Renal cortex interstitium (tissue), 15 donors: ENCODE measurements at places on chromosomes 5 and 9.

DNA sequence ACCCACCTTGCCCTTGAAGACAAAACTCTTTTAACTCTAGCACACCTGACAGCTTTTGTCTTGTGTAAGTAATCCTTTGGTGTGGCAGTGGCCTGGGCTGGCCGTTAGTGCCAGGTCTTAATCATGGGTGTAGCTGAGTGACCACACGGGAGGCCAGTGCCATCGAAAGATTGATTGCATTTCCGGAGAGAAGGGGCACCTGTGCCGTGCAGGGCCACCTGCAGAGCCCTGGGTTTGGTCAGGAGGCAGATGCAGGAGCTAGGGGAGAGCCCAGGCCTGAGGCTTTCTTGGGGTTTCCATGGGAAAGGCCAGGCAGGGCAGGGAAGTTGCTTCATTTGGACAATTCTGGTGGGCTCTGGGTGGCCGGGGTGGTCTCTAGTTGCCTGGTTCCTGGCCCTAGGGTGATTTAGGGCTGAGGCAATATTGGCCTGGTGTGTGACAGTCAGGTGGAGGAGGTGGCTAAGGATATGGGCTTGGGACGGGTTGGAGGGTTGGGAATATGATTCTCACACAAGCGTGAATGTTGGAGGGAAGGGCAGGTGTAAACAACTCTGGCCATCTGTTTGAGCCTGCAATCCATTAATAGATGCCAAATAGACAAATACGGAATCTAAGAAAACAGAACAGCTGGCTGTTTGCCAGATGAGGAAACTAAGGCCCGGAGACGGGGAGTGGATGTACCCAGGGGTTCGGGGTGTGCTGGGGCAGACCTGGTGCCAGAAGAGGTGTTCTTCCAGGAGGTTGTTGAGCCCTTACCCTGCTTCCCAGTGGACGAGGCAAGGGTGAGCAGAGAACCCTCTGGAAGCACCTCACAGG, 4.6 kb downstream of the DBH start:
- no peak for DNase-seq

DNA sequence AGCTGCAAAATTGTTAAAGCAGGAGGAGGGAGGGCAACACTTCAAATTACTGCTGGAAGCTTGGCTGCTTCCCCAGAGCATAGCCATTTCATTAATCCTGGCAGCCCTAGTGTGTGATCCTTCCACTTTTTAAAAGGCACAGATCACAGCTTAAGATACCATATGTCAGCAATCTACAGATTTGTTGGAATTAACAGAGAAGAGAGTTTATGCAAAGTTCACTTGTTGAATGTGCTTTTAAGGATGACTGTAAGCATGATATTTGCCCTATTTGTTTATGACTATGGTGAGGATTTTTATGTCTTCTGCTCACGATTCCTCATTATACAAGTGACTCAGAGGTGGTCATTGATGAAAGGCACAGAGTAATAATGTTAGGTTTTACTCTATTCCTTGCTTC, 156.0 kb upstream of the CDKN2B start:
- DNase-seq: no peak

DNA sequence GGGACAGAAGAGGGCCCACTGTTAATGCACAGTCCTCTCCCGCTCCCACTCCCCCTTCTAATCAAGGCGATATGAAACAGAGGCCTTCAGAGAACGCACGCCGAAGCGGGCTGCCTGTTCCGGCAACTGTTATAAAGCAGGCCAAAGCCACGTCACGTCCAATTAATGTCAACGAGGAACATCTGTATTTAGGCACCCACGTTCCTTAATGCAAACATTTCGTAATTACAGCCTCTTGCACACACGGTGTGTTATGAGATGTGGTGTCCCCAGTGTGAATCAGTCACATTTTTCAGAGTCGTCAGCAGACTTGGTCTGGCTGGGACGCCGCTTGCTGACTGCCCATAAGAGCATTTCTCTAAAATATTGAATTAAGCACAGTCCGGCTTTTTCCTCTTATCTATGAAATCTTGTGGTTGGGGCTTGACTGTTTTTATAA, 339.0 kb downstream of the NSG2 start:
- DNase-seq: peak; percentile 23

GRCh38 chr5:35438288-35438687, 179.4 kb upstream of the SPEF2 start:
- no peak for DNase-seq

DNA sequence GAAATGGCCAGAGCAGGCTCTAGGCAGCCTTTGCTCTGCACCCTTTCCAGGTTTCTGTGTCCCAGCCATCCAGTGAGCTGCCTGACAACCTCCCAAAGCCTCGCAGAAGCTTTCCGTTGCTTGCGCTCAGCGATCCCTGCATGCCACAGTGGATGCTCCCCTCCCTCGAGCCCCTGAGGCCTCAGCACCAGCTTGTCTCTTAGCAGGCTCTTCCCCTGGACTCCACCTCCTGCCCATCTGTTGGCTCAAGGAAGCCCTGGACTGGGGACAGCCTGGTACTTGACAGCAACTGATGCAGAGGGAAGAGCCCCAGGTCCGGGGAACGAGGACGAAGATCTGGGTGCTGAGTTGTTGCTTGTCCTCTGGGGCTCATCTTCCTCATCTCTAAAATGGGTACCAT, 23.2 kb downstream of the TSPAN17 start:
- DNase-seq: no peak

GRCh38 chr9:2161661-2162060, 146.5 kb downstream of the SMARCA2 start:
- no peak for DNase-seq

DNA sequence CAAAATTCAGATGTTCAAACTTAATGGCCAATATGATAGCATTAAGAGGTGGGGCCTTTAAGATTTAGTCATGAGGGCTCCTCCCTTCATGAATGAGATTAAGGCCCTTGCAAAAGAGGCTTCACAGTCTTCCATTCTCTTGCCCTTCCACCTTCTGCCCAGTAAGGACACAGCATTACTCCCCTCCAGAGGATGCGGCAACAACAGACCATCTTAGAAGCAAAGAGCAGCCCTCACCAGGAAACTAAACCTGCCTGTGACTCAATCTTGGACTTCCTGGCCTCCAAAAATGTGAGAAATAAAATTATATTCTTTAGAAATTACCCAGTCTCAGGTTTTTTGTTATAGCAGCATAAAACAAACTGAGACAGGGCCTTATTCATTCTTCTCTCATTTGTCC, 8.2 kb downstream of the AP3B1 start:
- no peak for DNase-seq

DNA sequence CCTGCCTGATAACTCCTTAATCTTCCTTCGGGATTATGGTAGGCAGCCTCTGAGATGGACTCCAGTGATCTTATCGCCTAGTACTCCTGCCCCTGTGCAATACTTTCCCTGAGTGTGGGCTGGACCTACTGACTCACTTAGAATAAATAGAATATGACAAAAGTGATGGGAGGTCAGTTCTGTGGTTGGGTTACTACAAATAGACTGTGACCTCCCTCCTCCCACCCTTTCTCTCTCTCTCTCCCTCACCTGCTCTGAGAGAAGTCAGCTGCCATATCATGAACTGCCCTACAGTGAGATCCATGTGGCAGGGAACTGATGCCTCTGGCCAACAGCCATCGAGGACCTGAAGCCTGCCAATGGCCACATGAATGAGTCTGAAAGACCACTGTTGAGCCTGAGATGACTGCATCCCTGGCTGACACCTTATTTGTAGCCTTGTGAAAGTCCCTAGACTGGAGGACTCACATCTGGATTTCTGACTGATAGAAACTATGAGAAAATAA, 31.7 kb downstream of the NRG2 start:
- DNase-seq: no peak

- no peak for DNase-seq
Measured at GRCh38 chr5:74095871-74096270, 469.9 kb downstream of the ARHGEF28 start.

DNA sequence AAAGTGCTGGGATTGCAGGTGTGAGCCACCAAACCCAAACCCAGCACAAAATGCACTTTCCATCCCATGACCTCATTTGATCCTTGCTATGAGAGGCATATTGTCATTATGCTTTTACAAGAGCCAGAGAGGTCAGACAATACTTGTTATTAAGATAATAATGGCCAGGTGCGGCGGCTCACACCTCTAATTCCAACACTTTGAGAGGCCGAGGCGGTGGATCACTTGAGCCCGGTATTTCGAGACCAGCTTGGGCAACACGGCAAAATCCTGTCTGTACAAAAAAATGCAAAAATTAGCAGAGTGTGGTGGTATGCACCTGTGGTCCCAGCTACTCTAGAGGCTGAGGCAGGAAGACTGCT, 55.9 kb upstream of the IL17B start:
- DNase-seq: no peak

- no peak for DNase-seq
Measured at GRCh38 chr9:119968836-119969707, 599.8 kb upstream of the BRINP1 start.

GRCh38 chr9:110919609-110920008, 118.7 kb downstream of the LPAR1 start:
- no peak for DNase-seq

GRCh38 chr9:77561331-77562018, 86.6 kb downstream of the GNA14 start:
- no peak for DNase-seq

GRCh38 chr5:157350939-157351801, 85.2 kb downstream of the CYFIP2 start:
- peak; percentile 49 for DNase-seq

DNA sequence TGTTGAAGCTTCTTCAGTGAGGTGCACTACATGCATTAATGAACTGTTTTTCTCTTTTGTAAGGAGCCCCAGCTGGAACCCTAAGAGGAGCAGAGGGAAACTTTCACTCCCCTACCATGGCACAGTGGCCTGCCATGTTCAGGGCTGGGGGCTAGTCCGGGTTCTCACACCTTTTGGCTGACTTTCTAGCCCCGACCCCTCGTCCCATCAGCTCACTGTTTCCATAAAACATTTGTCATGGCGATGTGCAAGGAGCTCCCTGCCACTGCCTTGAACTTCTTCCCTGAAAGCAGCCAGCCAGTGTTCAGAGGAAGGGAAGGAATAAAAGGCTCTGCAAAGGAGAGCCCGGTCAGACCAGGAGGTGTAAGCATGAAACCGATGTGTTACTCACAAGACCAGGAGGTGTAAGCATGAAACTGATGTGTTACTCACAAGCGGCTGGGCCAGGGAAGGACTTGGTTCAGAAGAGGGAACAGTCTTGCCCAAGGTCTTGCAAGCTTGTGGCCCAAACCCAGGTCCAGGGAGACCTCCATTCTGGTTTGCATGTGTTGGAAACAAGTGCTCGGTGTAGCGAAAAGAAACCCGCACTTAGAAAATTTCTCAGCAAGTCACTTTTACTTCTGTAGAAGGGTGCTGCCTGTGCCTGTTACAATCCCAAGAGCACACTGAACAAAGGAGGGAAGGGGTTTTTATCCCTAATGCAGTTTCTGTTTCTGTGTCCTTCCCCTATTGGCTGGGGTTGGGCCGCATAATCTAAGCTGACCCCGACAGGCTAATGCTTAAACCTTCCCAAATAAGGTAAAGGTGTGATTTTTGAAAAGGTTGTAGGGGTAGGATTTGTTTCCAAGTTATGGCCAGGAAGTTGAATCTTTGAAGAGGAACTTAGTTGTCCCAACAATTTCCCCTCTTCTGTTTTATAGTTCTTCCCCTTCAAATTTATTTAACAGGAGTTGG, 3.4 kb upstream of the ABO start:
- no peak for DNase-seq

DNA sequence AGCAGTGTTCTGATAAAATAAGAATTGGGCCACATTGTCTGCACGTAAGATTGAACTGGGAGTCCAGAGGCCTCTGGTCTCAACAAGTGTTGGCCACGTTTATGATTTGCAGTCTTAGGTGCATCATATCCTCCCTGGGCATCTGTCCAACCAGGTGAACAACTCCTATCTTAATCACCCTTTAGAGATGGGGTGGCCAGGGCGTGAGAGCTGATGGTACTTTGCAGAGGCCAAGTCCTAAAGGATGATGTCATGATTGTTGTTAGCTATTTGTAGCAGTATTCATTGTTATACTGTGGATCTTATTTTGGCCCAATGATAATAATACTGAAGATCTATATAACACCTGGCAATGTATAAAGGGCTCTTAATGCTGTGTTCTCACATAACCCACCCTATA, 73.2 kb upstream of the RARS1 start:
- no peak for DNase-seq

- no peak for DNase-seq
Measured at GRCh38 chr5:116922532-116922931, 347.9 kb upstream of the SEMA6A start.

DNA sequence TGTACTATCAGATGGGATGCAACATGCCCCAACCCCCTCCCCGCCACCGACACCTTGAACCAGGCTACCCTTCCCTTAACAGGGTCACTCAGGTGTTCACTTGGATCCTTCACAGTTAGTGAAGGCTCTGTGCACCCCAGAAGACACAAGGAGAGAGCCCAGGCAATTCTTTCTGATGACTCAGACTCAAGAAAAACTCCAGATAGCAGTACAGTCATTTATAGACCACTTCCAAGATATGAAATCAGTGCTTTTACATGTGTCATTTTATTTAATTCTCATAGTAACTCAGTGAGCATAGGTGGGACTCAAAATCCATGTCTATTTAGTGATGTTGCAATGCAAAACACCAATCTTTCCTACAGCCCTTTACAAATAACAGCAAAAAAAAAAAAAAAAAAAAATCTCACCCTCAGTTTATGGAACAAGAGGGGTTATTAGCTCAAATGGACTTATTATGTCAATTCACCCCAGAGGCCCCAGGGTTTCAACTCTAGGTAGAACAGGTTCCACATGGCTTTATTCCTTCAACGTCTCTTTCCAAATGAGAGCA, 71.9 kb downstream of the FOXD1 start:
- DNase-seq: no peak

- no peak for DNase-seq
Measured at GRCh38 chr9:131334629-131335367, 45.3 kb downstream of the PLPP7 start.

DNA sequence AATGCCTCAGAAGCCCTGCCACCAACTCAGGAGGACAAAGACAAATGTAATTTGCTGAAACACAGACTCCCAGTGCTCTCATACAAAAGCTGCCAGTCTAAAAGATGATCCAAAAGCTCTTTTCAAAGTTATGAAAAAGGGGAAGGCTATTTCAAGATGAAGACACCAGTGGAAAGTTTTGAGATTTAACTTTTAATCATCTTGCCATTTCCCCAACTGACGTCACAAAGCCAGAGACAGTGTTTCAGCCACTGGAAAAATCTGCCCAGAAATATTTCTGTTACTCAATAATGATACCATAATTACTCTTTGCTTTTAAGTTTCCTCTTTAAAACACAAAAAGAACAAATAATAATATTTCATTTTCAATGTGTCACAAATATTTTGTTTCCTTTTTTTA, 20.9 kb downstream of the ENG start:
- no peak for DNase-seq
